EH (cell line): ENCODE measurements at places on chromosomes 12 and 14.

- DNase-seq, result no peak
Observed at GRCh38 chr14:35222872-35223466, 69.2 kb upstream of the PSMA6 start.

- DNase-seq, result peak; percentile 99
Observed at GRCh38 chr12:12819752-12820311, 6.7 kb downstream of the DDX47 start.

- DNase-seq, result no peak
Observed at GRCh38 chr12:82866946-82867345, 180.2 kb downstream of the TMTC2 start.

- DNase-seq, result no peak
Observed at GRCh38 chr12:119592232-119592631, 1.3 kb upstream of the TMEM233 start.

GRCh38 chr14:100434911-100435438 lies 111.8 kb downstream of the SLC25A47 start:
- peak; percentile 60 for DNase-seq

GRCh38 chr12:68253504-68253903 lies at the start of gene IL22:
Gene IL22 (minus strand): TSS chr12:68253604. CDS start chr12:68253448, 156 bp downstream.
- DNase-seq, result no peak

- DNase-seq, result no peak
Observed at GRCh38 chr12:94254270-94254669, 105.9 kb downstream of the PLXNC1 start.

- DNase-seq, result peak; percentile 31
Observed at GRCh38 chr12:11067514-11067913, 5.4 kb upstream of the TAS2R46 start.

- no peak for DNase-seq
Observed at GRCh38 chr14:54699735-54700134, 132.8 kb downstream of the SAMD4A start.

- peak; percentile 64 for DNase-seq
Observed at GRCh38 chr12:107402041-107403022, 283.3 kb upstream of the PWP1 start.

DNA sequence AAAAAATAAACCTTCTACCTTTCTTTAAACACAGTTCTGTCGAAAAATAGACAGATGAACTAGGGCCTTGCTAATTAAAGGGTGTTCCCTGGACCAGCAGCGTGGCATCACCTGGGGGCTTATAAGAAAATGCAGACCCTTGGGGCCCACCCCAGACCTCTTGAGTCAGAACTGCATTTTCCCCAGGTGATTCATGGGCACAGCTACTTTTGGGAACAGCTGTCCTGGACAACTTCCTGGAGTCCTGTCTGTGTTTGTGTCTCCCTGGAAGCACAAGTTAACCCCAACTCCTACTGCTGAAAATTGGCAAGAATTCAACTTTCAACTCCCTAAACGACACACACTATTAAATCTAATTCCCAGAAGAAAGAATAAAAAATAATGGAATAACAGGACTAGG lies 17.8 kb downstream of the FBLN5 start:
- DNase-seq, result peak; percentile 49

DNA sequence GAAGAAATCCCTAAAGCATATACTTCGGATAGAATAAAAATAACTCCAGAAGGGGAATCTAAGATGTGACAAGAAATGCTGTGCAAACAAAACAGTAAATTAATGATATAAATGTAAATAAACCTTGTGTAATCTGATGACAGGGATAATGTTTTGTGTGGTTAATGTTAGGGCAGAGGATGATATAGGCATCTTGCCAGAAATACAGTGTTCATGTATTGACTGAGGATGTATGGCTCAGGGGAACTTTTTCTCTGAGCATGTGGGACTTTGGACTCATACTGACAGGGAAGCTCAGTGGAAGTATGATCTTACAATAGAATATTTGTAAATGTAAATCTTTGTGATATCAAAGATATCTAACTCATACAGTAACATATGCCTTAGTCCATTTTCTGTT lies 420.2 kb downstream of the TMTC2 start:
- DNase-seq, result no peak

DNA sequence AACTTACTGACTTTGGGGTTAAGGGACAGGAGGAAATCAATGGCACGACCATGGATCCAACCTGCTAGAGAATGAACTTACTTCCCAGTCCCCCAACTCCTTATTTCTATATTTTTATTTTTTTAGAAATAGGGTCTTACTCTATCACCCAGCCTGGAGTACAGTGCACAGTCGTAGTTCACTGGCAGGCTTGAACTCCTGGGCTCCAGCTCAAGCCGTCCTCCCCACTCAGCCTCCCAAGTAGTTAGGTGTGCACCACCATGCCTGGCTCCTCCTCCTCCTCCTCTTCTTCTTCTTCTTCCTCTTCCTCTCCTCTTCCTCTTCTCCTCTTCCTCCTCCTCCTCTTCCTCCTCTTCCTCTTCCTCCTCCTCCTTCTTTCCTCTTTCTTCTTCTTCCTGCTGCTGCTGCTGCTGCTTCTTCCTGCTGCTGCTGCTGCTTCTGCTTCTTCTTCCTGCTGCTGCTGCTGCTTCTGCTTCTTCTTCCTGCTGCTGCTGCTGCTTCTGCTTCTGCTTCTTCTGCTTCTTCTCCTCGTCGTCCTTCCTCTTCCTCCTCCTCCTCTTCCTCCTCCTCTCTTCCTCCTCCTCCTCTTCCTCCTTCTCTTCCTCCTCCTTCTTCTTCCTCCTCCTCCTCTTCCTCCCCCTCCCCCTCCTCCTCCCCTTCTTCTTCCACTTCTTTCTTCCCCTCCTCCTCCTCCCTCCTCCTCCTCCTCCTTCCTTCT lies 390.1 kb upstream of the RGS6 start:
- no peak for DNase-seq

DNA sequence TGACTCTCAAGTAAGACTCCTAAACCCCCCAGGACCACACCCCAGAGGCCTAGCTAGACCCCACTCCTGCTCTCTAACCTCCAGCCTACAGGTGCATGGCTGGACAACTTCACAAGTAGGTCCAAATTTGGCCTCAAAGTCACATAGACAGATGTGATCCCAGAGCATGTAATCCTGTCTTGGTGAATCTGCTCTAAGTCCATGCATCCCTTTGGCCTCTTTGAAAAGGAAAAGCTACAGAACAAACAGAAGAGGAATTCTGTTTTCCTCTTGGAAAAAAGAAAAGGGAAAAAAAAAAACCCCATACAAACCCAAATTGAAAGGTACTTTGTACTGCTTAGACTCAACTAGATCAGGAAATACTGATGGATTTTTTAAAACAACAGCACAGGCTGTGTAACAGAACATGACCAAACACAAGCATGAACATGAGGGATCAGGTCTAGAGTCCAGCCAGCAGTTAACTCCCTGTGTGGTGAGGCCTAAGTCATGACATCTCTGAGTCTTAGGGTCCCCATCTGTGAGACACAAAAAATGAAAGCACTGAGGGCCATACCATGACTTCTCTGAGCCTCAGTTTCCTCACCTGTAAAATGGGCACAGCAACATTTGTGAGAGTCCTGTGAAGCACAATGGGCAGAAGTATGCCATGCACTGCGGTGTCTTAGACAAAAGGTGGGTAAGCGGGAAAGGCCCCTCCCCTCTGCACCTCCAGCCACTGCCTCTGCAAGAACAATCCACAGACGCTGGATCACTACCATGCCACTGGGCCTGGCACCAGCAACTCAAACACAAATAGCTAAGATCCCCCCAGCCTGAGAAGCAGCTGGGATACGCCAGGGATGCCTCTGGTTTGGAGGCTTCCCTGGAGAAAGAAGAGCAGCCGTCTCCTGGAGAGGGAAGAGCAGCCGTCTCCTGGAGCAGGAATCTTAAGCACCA lies 9.9 kb downstream of the PITPNM2 start:
- DNase-seq, result no peak

GRCh38 chr14:73221945-73222344 lies 15.4 kb upstream of the PAPLN start:
- DNase-seq, result peak; percentile 63

- DNase-seq, result no peak
Observed at GRCh38 chr12:50049254-50050118, 7.9 kb upstream of the ASIC1 start.

DNA sequence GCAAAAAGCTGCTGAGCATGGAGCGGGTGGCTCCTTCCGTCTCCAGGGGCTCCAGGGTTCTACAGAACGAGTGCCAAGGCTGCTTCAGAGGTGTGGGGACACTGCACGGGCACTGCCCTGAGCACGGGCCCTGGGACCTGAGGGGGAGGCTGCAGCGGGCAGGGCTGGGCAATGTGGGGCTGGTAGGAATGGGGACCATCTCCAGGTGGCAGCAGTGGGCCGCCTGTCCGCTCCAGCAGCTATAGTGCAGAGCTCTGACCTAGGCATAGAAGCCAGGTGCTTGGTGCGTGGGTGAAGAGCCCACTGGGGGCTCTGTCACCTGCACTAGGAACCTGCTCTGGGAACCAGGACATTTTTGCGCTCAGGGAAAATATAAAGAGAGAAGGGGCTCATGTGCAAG lies 22.3 kb downstream of the HDAC7 start:
- DNase-seq, result no peak

GRCh38 chr12:113285679-113286610 lies 49.0 kb downstream of the SLC8B1 start:
- no peak for DNase-seq

GRCh38 chr14:68797121-68797670 lies 4.3 kb upstream of the ZFP36L1 start:
- DNase-seq, result no peak

DNA sequence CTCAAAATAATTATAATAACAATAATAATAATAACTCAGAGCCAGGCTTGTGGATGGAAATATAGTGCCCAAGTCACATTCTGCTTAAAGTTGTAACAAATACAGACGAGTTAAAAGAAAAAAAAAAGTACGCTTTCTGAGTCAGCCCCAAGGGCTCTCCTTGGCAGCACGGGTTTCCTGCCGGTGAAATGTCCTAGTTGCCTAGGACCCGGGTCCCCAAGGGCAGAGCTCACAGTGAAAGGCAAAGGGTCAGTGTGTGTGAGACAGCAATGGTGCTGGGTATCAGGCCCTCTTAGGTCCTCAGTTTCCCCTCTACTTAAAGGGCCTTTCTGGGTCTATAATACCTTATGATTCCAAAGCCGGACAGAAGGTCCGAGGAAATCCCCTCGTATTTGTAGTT lies 96.3 kb upstream of the CLMN start:
- no peak for DNase-seq

- DNase-seq, result no peak
Observed at GRCh38 chr12:62301799-62302133, 41.6 kb downstream of the USP15 start.

DNA sequence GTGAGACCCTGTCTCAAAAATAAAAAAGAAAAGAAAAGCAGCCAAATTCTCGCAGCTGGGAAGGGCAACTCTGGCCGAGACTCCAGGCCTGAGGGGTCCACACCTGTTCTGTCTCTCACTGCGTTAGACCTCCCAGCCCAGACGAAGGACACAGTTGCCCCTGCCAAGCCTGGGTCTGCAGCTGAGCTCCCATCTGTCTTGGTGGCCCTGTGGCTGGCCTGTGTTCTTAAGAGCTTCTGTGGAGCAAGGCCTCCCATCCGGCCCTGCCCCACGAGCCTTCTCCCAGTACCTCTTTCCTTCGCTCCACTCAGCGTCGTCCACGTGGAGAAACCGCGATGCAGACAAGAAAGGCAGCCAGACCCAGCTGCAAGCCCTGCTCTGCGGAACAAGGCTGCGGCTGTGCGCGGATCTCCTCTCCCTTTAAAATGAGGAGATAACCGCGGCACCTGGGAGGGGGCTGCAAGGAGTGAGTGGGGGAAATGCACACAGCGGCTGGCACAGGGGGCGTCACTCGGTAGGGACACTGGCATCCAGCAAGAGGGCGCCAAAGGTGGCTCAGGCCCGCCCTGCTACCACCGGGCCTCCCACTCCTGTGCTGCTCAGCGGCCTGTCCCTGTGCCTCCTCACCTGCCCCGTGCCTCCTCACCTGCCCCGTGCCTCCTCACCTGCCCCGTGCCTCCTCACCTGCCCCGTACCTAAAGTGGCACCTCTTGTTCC lies 42.4 kb downstream of the LRRC74A start:
- no peak for DNase-seq

GRCh38 chr12:32558903-32559302 lies 120.2 kb upstream of the DNM1L start:
- DNase-seq, result peak; percentile 82

DNA sequence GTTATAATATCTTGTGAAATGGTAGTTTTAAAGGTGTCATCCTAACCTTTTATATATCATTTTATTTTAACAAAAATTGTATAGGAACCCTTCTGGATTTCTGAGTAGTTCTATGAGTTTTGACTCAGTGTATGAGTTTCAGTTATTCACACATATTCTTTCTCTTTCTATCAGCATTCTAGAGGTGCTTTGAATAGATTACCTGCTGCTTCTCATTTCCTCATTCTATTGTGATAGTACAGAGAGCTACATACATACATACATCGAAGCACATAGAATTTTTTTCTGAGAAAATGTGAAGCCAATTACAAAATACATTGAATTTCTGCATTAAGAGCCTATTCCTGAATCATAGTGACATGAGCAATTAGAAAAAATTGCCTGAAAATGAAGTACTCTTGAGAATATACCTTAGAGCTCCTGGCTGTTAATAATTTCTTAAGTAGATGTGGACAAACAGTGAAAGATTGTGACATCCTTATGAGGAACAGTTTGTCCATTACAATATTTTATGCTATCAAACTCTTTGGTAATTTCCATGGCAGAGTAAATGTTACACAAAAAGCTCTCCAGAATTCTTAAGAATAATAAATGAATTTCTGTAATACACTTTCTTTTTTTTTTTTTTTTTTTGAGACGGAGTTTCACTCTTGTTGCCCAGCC lies 556.6 kb downstream of the TRHDE start:
- no peak for DNase-seq

GRCh38 chr12:20280515-20280914 lies 87.8 kb upstream of the PDE3A start:
- DNase-seq, result peak; percentile 30

DNA sequence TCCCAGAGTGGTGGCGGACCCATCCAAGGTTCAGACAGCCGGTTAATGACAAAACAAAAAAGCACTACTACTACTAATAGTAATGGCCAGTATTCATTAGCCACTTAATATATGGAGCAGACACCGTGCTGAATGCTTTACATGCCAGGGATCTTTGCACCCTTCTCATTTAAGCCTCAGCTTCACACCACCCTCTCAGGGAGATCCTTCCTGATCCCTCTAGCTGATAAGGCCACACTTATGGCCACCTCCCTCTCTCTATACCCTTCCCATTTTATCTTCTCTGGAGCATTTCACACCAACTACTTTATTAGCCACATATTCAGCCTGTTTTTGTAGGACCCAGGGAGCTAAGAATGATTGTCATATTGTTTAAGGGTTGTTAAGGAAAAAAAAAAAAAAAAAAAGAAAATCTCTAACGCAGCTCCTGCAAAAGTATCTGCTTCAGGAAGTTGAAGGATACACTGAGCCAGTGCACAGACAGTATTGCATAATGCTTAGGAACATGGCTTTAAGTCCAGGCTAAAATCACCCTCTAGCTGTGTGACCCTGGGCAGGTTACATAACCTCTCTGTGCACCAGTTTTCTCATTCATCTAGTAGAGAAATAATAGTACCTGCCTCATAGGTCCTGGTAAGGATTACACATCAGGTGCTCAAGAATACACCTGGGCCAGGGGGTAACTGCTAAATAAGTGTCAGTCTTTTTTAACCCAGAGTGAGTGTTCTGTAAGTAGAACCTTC lies 29.4 kb downstream of the NUAK1 start:
- DNase-seq, result peak; percentile 36
